ENCODE measurements at places on chromosomes 16 and 17.

DNA sequence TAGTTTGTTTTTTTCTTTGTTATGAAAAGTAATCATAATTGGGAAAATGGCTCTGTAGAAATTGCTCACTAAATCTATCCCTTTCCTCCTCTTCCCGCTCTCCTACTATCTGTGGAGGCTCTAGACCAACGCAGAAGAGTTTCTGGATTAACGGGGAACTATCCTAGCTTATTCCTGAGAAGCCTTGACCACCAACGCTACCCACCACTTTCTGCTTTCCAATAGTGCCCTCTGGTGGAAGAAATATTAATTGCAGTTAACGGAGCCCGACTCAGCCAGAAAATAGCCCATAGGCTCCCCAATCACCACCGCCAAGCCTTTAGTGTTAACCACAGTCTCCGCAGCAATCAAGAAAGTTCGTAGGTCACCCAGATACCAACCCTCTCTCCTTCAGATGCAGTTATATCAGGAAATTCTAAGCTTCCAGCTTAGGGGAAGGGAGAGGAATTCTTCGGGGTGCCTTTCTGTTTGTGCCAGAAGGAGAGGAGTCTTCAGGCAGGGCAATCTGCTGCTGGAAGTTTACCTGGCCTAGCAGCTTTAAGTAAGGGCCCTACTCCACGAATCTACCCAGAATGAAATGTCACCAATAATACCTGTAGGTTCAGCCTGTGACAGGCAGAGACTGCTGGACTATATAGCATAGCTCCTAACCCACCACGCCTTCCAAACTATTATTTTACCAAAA lies 23.0 kb upstream of the NSRP1 start:
- DNase-seq, result no peak

GRCh38 chr17:62805234-62805633 lies 2.9 kb downstream of the MARCHF10 start:
- DNase-seq, result no peak

- DNase-seq, result no peak
Observed at GRCh38 chr16:68275611-68276191, 11.4 kb downstream of the SLC7A6 start.

DNA sequence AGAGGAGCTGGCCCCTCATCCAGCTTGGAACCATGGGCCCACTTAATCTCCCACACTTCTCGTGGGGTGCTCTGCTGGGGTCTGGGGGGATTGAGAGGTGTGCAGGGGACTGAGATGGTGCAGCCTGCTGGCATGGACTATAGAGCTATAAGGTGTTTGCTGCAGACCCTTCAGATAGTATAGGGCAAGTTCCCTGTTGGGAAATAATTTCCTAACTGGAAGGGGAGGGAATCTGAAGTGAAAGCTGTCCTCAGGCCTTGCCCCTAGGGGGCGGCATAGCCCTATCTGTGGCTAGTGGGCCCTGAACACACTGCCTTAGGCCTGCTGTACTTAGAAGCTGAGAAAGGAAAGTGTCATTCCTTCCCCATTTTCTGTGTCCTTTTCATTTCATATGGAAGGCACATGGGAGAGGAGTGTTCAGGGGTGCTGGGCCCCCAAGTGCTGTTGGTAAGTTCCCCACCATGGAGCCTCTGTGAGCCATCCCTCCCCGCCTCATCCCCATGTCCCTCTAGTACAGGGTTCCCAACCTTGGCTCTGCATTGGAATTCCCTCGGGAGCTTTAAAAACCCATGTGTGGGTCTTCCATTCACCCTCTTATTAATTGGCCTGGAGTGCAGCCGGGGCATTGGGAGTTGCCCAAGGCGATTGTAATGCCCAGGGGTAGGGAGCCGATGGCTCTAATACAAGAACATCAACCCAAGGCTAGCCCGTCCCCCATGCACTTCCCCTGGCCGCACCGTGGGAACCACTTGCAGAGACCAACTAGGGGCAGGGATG lies 19.7 kb downstream of the GOSR2 start:
- peak; percentile 33 for DNase-seq

DNA sequence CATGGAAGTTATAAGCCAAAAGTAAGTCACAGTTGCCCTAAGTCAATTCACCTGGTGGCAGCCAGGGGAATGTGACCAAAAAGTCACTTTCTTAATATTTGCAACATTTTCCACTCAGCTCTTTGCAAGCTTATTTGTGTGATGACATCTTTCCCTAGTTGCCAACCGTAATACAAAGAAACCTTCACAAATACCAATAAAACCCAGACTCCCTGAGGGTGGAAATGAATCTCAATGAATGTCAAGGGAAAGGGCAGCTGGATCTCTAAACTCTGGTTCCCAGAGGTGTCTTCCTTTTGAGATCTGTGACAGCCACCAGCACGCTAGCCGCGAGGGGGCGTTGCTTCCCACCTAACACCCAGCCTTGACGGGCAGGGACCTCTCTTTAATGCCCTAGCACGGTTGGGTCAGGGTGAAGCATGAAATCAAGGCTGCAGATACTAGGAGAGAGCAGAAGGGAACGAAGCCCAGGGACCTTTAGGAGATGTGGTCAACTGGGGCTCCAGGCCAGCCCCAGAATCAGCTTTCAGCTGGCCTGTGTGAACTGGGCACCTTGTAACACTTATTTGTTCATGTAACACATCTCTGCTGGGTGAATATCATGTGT lies 82.2 kb downstream of the CMC2 start:
- no peak for DNase-seq

GRCh38 chr16:1125471-1125870 lies 27.4 kb upstream of the CACNA1H start:
- DNase-seq, result no peak

DNA sequence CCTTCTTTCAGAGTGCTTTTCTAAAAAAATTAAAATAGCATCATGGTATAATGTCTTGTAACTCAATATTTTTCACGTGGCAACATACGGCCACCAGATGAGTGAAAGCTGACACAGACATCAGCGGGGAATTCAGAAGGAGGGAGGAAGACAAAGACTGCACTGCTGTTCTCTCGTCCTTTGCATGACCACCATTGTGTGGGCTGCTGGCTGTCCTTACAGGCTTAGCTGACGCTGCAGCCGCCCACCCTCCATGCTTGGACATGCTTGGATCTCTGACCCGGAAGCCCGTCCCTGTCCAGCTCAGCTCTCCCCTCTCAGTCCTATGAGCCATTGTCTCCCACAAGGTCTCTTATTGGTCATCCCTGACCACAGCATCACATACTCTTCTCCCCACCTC lies 11.4 kb upstream of the MLYCD start:
- DNase-seq, result no peak

DNA sequence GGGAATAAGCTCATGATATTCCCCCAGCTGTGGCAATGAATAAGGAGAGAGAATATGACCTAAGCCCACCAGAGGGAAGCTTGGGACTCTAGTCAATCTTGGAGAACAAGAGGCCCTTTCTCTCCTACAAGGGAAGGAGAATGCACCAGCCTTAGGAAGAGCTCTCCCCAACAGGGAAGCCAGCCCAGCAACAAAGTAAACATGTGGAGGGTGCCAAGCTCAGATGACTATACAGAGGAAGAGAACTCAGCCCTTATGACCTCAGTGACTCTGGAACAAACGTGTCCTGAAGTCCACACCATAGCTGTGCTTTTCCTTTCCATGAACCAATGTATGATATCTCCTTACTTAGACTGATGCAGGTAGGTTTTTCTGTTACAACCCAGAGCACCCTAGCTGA lies 219.7 kb downstream of the GSG1L start:
- DNase-seq, result no peak

GRCh38 chr16:49931916-49932315 lies 76.0 kb upstream of the ZNF423 start:
- DNase-seq, result no peak

DNA sequence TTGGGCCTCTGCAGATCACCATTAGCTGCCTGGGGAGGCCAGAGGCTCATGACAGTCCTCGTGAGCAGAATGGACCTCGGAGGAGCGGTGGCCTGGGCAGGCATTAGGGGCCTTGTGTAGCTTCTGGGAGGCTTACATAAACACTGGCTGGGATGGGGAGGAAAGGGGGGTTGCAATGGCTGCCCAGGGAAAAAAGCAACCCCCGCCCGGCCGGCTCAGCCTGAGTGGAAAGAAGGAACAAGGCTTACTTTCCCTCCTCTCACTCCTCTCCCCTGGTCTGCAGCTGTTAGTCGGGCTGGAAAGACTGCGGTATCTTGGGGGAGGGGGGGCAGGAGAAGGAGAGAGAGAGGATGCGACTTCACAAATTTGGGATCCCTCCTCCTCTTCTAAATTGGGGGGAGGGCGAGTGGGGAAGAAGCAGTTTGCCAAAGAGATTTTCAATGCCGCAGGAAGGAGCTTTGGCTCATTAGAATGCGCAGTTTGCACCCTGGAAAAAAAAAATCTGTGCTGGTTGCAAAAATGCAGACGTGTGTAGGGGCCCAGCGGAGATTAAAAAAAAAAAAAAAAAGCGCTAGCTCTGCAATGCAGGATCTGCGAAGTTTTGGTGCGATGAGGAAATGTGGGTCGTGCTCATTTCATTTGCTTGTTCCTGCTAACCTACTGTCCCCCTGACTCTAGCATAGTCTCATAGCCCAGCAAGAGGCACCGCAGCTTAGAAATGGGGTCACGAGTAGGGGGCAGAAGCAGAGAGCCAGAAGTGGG lies 6.6 kb upstream of the NR1D1 start:
- no peak for DNase-seq

DNA sequence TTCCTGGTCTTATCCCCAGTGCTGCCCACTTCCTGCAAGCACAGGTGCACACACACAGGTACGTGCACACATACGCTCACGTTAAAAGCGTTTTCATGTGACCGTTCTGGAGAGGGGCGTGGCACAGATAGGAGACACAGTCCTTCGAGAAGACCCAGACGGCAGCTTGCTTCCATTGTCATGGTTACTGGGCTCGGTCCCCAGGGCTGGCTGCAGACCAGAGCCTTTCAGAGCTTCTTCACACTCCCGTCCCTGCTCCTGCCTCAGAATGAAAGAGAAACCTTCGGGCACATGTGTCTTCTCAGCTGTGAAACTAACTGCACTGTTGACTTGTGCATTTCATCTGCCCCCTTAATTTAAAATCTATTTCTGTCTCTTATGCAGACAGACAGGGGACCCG lies 154.2 kb downstream of the PITPNC1 start:
- no peak for DNase-seq

DNA sequence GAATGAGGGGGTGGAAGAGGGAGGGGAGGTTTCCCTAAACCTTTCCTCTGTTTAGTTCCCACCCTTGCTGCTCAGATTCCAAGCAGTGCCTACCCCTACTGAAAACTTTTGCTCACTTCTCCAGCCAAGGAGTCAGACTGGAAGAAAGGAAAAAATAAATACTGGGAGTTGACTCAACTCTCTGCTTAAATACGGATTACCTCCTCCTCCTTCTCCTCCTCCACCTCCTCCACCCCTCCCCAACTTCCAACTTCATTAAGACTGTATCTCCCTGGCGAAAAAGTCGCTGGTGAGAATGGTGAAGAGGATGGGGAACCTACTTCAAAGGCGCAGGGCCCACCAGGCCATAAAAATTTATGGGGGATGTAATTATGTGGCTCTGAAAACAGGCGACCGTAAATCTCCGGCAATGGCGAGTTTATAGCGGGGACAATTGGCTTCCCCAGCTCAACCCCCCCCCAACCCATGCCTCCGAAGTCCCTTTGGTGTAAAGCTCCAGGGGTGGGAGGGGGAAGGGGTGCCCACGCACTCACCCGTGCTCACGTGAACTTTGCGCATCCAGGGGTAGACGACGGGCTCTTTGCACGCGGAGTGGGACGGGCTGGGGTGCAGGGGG lies 712 bp downstream of the HOXB4 start:
- no peak for DNase-seq

DNA sequence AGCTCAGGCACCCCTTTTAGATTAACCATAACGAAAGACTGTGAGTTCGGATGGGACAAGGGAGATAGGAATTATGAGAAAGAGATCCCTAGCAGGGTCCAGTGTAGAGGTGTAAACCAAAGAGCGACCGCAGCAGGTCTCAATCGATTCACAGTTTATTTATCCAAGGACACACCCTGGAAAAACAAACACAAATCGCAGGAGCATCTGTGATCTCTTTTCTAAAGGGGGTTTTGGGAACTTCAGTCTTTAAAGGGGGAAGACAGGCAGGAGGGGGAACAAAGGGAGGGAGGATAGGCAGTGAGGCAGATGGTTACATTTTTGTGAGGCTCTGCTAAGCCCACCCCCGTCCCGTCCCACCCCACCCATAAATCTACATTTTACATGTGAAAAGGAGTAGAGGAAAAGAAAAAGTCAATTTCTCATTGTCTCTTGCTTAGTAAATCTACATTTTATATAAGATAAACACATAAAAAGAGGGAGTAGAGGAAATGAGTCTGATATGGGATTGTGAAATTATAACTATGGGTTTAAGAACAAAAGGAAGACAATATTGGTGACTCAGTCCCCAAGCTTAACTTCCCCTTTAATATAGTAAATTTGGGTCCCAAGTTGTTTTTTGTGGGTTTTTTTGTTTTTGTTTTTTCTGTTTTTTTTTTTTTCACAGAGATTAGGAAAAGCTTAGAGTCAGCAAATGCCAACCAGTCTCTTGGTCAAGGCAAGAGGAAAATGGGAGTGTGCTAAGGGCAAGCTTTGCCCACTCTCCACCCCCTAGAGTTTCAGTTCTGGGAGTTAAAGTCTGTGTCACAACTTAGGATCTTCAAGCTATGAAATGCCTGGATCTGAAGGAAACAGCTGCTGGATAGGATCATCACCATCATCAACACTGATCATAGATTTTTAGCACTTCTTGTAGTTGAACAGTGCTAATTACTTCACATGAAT lies 160.9 kb upstream of the CDH5 start:
- no peak for DNase-seq

DNA sequence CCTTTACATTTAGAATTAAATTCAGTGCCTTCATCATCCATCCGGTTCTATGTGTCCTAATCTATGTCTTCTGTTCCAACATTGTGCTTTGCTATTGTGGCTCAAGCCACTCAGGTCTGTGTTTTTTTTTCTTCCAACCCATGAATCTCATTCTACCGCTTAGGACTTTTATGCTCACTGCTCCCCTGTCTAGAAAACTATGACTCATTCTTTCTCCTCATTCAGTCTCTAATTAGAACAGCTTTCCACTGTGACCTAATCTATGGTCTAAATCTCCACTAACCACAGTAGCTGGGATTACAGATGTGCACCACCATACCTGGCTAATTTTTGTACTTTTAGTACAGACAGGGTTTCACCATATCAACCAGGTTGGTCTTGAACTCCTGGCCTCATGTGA lies 418.7 kb downstream of the KCNJ2 start:
- no peak for DNase-seq

GRCh38 chr16:82728901-82729300 lies 102.1 kb downstream of the CDH13 start:
- DNase-seq, result no peak

DNA sequence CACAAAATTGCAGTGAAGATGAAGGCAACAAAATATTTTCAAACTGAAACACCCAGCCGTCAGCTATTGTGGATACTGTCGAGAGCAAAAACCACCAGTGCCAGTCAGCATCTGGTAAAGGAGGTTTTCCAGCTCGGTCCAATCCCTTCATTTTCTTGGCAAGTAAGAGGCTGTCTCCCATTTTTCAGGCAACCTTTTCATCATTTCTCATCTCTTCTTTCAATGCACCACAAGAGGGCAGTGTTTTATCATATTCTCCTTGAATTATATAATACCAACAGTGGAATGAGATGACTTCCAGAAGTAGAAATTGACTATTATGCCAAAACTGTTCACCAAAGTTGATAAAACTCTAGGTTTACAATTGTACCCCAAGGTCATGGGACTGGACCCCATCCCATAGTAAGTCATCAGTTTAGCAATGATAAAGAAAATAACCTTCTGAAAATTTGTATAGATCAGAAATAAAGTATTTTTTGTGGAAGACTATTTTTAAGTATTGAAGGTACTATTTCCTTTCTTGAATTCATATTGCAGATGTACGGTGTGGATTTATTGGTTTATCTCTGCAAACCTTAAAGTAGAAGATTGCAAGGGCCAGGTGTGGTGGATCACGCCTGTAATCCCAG lies 16.8 kb downstream of the NQO1 start:
- no peak for DNase-seq

- no peak for DNase-seq
Observed at GRCh38 chr17:78040440-78041385, 82.2 kb downstream of the TNRC6C start.
